ENCODE measurements at places on chromosomes 5 and 9. TPM values are rescaled to one million over a fixed set of nuclear protein-coding genes. Genes with fewer than 3 reads are reported as not detected.

HTR1A gene
- total RNA-seq: not detected

C5orf15 gene
- total RNA-seq: 62.6 TPM

LAMC3 gene
- 0.68 TPM for total RNA-seq

EQTN gene
- total RNA-seq: not detected

Measured in osteocyte (in vitro differentiated cells).